Brain microvascular endothelial cell (primary cell): ENCODE measurements at places on chromosomes 7 and 10.
A peak's percentile ranks its signal among the peaks of the same experiment; 100 is the strongest.

- no peak for DNase-seq
These were observed 50.8 kb downstream of the GCC1 start for GRCh38 chr7:127534636-127535035.

DNA sequence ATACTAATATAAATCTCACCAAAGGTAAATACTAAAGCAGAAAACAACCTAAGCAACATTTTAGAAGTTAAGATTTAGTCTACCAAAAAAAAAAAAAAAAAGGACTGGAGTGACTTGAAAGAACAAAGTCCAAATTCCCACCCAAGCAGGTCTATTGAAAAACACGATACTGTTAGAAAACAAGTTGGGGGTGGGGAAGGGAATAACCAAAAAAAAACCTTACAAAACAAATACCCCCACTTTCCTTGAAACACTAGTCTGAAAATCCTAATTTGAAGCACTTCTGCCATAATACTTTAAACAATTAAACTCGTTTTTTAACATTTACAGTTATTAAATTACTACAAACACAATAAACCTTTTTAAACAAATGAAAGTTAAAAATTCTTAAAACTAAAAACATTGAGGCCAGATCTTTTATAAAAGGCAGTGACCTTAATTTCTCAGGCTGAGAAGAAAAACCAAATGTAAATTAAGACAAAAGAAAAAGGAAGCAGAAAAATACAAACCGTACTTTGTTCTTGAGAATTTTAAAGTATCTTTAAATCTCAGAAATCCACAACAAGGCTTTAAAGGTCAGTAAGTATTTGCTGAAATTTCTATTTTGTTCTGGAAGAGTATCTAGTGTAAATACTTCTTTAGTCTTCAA lies 135.1 kb downstream of the NRBF2 start:
- DNase-seq = no peak

- DNase-seq = no peak
These were observed 304.4 kb upstream of the MBL2 start for GRCh38 chr10:53076948-53077347.

DNA sequence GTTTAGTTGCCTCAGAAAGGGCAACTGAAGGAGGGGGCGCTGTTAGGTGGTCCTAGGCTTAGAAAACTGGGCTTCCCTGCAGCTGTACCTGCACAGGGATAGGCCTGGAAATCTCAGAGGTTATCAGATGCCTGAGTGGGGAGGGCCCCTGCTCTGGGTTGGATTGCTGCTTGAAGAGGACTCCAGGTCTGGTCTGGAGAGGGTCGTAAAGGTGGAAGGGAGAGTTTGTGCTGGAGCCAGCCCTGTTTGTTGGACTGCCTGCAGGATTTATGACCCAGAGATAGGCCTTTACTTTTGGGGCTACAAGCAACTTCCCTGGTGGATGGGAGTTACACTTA lies 765.9 kb downstream of the GRID1 start:
- DNase-seq = no peak

DNA sequence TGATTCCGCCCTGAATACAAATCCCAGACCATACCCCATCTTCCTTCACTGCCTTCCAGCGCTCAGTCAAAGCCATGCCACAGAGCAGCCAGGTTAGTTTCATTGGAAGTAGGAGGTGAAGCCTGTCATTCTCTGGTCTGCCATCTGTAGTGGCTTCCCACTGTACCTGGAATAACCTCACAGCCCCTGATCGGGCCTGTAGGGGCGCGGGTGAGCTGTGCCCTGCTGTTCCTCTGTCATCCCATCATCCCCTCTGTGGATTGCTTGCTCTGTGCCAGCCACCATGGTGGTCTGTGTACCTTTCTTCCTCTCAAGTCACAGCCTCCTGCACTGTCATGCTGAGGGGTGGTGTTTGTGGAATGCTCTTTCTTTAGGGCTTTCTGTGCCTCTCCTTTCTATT lies 155.1 kb downstream of the ZNF22 start:
- DNase-seq = no peak

DNA sequence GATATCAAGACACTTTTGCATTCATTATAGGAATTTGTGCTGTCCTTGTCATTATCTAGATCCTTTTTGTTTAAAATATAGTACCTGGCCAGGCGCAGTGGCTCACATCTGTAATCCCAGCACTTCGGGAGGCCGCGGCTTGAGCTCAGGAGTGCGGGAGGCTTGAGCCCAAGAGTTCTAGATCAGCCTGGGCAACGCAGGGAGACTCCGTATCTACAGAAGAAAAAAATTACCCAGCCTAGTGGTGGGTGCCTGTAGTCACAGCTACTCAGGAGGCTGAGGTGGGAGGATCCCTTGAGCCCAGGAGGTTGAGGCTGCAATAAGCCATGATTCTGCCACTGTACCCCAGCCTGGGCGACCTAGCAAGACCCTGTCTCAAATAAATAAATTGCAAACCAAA lies 621 bp upstream of the MORN4 start:
- no peak for DNase-seq

GRCh38 chr10:124280916-124281315 lies 137.8 kb downstream of the OAT start:
- DNase-seq = no peak

GRCh38 chr10:129755158-129755591 lies 208.9 kb downstream of the EBF3 start:
- no peak for DNase-seq

DNA sequence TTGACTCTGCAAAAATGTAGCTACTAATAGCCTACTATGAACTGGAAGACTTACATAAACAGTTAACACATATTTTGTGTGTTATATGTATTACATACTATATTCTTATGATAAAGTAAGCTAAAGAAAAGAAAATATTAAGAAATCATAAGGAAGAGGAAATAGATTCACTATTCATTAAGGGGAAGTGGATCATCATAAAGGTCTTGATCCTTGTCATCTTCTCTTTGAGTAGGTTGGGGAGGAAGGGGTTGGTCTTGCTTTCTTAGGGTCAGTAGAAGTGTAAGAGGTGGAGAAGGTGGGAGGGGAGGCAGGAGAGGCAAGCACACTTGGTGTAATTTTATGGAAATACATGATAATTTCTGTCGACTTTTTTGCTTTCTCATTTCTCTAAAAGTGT lies 81.3 kb downstream of the NAMPT start:
- no peak for DNase-seq

DNA sequence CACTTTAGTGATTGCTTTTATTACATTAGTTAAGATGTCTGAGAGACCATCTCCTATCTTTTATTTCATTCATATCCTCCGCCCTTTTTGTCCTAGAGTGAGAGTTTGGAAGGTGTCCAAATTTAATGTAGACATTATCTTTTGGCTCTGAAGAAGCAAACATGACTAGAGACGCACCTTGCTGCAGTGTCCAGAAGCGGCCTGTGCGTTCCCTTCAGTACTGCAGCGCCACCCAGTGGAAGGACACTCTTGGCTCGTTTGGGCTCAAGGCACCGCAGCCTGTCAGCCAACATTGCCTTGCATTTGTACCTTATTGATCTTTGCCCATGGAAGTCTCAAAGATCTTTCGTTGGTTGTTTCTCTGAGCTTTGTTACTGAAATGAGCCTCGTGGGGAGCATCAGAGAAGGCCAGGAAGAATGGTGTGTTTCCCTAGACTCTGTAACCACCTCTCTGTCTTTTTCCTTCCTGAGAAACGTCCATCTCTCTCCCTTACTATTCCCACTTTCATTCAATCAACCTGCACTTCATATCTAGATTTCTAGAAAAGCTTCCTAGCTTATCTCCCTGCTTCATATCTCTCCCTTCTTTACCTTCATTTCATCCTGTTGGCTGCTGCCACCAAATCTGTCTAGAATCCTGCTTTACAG lies 10.4 kb upstream of the CLCN1 start:
- peak; percentile 48 for DNase-seq

- DNase-seq = no peak
These were observed 50.2 kb downstream of the APBB1IP start for GRCh38 chr10:26488344-26488743.

GRCh38 chr7:130479716-130480400 lies 12.0 kb upstream of the MEST start:
- DNase-seq = no peak

- peak; percentile 15 for DNase-seq
These were observed 38.8 kb downstream of the FAM53B start for GRCh38 chr10:124705381-124705740.

GRCh38 chr10:92538231-92538958 lies 35.5 kb downstream of the IDE start:
- DNase-seq = no peak

DNA sequence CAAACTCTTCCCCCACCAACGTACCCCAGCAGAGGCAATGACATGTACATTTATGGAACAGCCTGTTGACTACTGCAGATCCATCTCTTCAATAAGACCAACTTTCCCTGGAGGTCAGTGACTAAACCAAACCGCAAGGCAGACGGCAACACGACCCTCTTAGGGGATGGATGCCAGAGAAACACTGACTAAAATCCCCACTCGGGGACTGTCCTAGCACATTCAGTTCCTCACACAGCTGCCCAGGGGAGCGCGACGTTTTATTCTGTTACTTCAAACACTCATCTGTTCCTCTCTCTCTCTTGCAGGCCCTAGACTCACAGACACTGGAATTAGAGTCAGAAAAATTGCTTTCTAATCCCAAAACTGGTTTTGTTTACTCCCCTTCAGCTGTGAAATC lies 146.5 kb upstream of the PRSS1 start:
- peak; percentile 4 for DNase-seq

DNA sequence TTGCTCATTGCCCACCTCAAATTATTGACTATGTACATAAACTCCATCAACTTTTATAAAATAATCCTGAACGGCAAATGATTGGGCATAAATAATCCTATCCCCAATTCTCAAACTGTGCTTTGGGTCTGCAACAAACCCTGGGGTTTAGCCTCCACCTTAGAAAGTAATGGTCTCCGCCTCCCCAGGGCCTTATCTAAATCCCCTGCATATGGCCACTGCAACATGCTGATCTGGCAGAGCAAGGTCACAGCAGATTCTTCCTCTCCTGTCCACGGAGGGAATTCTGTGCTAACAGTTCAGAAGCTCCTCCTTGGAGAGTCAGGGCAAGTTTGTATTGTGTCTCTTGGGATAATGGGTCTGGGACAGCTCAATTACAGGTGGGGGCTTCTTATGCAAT lies 18.4 kb downstream of the FXYD4 start:
- no peak for DNase-seq

GRCh38 chr7:79093421-79093820 lies 360.0 kb downstream of the MAGI2 start:
- no peak for DNase-seq

- DNase-seq = no peak
These were observed 750.7 kb upstream of the SORCS1 start for GRCh38 chr10:107915215-107915610.

DNA sequence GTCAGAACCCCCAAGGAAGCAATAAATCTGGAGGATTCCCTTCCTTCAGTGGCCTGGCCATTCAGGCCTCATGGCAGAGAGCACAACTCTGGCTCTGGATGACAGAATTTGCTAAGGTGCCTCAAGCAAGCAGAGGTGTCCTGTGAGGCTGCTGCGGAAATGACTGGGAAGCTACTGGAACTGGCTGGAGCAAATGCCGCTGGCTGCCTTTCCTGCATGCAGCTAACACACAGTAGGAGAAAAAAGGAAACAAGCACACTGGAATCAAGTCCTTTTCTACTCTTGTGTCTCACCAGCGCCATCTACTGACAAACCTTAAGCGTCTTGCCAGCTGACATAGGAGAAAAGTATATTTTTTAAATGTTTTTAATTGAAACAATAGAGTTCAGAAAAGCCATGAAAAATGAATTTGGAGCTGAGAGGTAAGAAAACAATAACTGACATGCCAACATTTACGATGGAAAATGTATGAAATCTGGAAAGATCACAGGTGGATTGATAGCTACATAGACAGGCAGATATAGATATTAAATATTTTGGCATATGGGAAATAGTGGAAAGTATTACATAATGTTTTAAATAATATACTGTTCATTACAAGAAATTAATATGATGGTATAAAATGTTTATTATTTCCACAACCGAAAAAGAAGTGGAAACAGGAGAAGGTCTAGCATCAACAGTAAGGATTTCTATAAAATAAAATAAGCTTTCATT lies 951.6 kb downstream of the ANKRD7 start:
- DNase-seq = peak; percentile 65

DNA sequence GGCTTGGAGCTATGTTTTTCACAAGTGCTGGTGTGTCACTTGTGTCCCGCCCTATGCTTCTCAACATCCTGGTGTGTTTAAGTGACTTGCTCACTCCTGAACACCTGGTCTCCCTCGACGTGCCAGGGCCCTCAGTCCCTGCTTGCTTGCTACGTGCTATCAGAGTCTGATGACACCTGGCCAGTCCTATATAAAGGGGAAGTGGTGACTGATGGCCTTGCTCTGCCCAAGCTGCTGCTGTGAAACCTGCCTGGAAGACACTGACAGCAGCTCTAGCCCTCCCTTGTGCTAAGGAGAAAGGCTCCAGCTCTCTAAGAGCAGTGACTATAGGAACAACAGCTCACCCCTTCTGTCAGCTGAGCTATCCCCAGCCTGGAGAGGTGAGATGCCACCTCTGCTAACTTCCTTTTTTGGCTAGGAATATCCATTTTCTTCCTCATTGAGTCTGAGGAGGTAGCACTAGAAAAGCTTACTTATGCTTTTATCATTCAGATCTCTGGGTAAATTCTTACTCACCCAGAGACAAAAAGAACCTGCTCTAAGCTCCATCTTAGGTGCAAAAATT lies 77.2 kb upstream of the PLXNA4 start:
- no peak for DNase-seq

GRCh38 chr10:32163071-32163761 lies 107.0 kb upstream of the KIF5B start:
- no peak for DNase-seq

- no peak for DNase-seq
These were observed 81.6 kb upstream of the DNAJB6 start for GRCh38 chr7:157255201-157255606.

- no peak for DNase-seq
These were observed 10.2 kb downstream of the BLNK start for GRCh38 chr10:96261132-96261531.

GRCh38 chr7:55439627-55440026 lies 74.5 kb downstream of the LANCL2 start:
- DNase-seq = no peak

GRCh38 chr10:43970018-43970698 lies 321.5 kb upstream of the ZNF32 start:
- DNase-seq = no peak

GRCh38 chr7:27678617-27679260 lies 16.1 kb upstream of the HIBADH start:
- no peak for DNase-seq

- no peak for DNase-seq
These were observed 20.0 kb upstream of the JCAD start for GRCh38 chr10:30079408-30079807.

DNA sequence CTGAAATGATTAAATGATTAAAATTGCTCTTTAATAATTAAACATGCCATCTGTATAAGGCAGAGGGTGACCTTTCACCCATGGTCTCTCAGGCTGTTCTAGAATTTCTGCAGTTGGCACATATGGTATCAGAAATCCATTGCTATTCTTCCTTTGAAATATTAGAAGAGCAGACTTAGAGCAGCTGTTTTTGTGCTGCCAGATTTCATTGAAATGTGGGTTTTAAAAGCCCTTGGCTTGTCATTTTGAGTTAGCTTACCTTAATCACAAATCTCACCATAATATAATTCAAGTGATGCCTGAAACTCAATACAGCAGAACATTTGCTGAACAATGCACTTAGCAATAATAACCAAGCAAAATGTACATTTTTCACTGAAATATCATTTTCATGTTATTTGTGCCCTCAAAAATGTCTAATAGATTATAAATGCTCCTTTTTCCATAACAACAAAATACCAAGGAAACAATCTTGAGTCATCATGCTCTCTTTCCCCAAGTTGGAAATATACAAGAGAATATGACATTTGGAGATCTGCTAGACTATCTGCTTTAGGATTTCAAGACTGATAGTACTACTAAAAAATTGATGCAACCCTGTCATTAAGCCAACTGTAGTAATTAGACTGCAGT lies 16.1 kb upstream of the PTTG1IP2 start:
- no peak for DNase-seq

- no peak for DNase-seq
These were observed 37.9 kb downstream of the BAMBI start for GRCh38 chr10:28715246-28715645.
